Activated T-helper 1 cell treated with anti-CD3 and anti-CD28 coated beads, Interleukin-12 subunit alpha, Interleukin-12 subunit beta, Interleukin-2, Interleukin-4 antibody, amounts not matched to agents 30 ng/mL and 10 ng/mL and 1 ng/mL, durations not matched to agents 14 hours and 24 hours and 36 hours (primary cell): ENCODE measurements at places on chromosomes 13 and 19. TPM values are rescaled to one million over a fixed set of nuclear protein-coding genes. Genes with fewer than 3 reads are reported as not detected.
A peak's percentile ranks its signal among the peaks of the same experiment; 100 is the strongest.

MEIOSIN gene
- total RNA-seq, result not detected in 2 replicates

ARHGEF18 gene
- 29.3 and 30.5 TPM in 2 replicates for total RNA-seq

IFNL2 gene
- total RNA-seq, result not detected in 2 replicates

ZNF583 gene
- total RNA-seq, result 1.4 and 2.1 TPM in 2 replicates

OR7G3 gene
- total RNA-seq, result not detected in 2 replicates

VSTM1 gene
- not detected in 2 replicates for total RNA-seq

FXYD7 gene
- 0.39 TPM in 1 of 2 replicates, not detected in the other for total RNA-seq

GRCh38 chr13:50611117-50611781 is 232.2 kb downstream of the DLEU7 start:
- peaks cover 11% of the 10 kb centered on the region for H3K4me1 ChIP-seq
- H3K36me3 ChIP-seq, result no peaks in the 10 kb centered on the region
- peak; percentile 9 for DNase-seq
- H3K27me3 ChIP-seq, result peaks cover 20% of the 10 kb centered on the region
- H3K27ac ChIP-seq, result no peak overlapping the region

- peaks cover 27% of the 10 kb centered on the region for H3K27me3 ChIP-seq
- no peaks in the 10 kb centered on the region for H3K36me3 ChIP-seq
- no peak for DNase-seq
- H3K4me3 ChIP-seq, result no peak overlapping the region
Measured at GRCh38 chr19:46481223-46481848, 10.0 kb upstream of the PNMA8A start.

DNA sequence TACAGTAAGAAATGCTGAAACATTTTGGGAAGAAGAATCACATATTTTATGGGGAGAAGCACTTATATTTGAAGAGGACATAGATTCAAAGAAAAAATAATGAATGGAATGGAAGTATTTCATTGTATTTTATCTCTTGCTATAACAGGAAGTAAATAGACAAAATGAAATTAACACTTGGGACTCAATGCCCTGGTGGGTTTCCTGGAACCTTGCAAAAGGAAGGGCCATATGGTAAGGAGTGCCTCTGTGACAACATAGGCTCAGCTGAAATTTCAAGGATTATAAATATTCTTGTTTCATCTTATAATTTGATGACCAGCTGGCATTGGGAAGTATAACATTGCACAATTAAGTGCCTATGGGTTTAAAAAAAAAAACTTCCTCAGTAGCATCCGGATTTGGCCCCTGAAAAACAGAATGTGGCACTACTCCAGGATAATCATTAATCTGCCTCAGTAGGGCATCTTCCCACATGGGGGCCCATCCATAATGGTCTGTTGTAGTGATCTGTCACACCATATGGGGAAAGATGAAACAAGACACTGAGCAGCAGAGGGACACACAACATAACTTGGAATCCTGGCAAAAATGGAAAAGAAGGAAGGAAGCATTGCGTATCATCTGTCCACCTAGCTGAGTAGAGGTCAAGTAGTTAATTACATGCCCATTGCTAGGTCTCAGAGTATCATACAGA is 321.6 kb downstream of the NDFIP2 start:
- no peak overlapping the region for H3K4me3 ChIP-seq
- no peaks in the 10 kb centered on the region for H3K27me3 ChIP-seq
- H3K4me1 ChIP-seq, result no peaks in the 10 kb centered on the region
- no peak overlapping the region for H3K27ac ChIP-seq
- no peaks in the 10 kb centered on the region for H3K36me3 ChIP-seq
- DNase-seq, result no peak

GRCh38 chr19:30386551-30387143 is 14.5 kb downstream of the ZNF536 start:
- no peak overlapping the region for H3K27ac ChIP-seq
- no peak overlapping the region for H3K4me3 ChIP-seq
- DNase-seq, result no peak
- no peaks in the 10 kb centered on the region for H3K4me1 ChIP-seq
- no peaks in the 10 kb centered on the region for H3K27me3 ChIP-seq

- DNase-seq, result no peak
- no peaks in the 10 kb centered on the region for H3K4me1 ChIP-seq
- H3K4me3 ChIP-seq, result no peak overlapping the region
- H3K36me3 ChIP-seq, result no peaks in the 10 kb centered on the region
Measured at GRCh38 chr13:43831088-43831487, 44.3 kb upstream of the ENOX1 start.

DNA sequence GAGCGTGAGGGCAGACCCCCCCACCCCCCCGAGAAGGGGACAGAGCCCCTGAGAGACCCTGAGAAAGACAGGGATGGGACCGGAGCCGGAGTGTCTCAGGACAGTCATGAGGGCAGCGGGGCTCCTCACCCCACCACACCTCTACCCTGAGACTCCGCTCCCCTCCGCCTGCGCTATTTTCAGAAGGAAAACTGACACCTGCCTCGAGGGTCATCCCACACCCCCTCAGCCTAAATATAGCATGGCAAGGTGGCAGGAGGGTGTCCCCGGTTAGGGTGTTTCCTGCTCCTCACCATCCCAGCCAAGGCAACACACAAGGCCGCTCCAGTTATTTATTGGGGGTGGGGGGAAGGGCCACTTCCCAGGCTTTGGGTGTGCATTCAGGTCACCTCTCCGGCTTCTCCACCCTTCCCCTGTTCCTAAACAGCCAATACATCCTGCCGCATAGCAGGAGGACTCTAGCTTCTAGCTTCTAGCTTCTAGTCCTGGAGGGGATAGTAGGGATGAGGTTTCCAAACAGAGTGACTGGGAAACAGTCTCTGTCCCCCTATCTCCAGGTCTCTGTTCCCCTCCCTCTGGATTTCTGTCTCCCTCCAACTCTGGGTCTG is 1.4 kb upstream of the NTF4 start:
- H3K4me1 ChIP-seq, result no peaks in the 10 kb centered on the region
- H3K27ac ChIP-seq, result no peak overlapping the region

DNA sequence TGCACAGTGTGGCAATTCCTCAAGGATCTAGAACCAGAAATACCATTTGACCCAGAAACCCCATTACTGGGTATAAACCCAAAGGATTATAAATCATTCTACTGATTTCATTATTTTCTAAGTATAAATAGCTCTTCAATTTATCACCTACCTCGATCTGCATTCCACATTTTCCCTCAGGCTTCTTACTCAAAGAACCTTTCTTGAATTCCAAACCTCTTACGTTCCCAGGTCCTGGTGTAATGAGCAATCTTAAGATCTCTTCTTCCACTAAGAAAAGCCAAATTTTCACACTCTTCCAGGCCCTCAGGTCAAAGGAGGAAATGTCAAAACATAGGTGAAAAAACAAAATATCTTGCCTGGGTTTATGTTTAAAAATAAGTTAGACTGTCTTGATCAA is 237.3 kb upstream of the GPC6 start:
- no peak overlapping the region for H3K27ac ChIP-seq
- H3K4me3 ChIP-seq, result no peak overlapping the region
- H3K27me3 ChIP-seq, result no peaks in the 10 kb centered on the region

GRCh38 chr19:38252941-38253691 is 3.1 kb downstream of the PPP1R14A start:
- DNase-seq, result no peak
- peak overlapping the region; percentile 18 for H3K27ac ChIP-seq
- peaks cover 34% of the 10 kb centered on the region for H3K4me1 ChIP-seq

DNA sequence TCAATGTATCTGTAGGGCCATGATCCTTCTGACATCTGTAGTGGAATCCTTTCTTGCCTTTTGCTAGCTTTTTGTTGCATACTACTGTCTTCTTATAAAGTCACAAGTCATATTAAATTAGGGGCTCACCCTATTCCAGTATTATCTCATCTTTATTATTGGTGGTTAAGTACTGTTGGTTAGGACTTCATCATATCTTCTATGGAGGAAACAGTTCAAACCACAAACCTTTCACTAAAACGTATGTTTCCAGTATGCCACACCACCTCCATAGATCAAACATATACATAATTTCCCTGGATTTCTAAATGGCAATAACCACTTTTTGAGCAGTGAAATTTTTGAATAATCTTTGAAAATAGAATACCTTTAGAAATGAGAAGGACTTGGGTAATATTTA is 62.8 kb upstream of the PCDH9 start:
- no peaks in the 10 kb centered on the region for H3K27me3 ChIP-seq
- H3K4me3 ChIP-seq, result no peak overlapping the region
- H3K4me1 ChIP-seq, result no peaks in the 10 kb centered on the region
- no peak for DNase-seq
- no peak overlapping the region for H3K27ac ChIP-seq

DNA sequence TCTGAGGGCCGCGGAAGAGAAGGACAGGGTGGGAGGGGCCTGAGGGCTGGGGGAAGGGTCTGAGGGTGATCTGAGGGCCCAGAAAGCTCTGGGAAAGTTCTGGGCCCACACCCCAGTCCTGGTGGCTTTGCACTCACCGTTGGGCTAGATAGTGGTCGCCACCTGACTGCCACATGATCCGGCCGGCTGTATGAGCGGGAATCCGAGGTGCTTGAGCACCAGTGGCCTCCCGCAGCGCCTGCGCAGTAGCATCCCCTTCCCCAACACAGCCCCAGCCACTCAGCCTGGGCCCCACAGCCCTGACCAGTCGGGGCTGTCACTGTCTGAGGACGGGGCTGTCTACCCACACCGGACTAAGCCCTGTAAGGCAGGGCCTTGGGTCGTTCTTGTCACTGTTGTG is 15.0 kb downstream of the PRODH2 start:
- no peak overlapping the region for H3K27ac ChIP-seq
- H3K4me3 ChIP-seq, result no peak overlapping the region
- H3K36me3 ChIP-seq, result no peaks in the 10 kb centered on the region
- no peaks in the 10 kb centered on the region for H3K4me1 ChIP-seq
- DNase-seq, result no peak

- DNase-seq, result no peak
- peaks cover 8% of the 10 kb centered on the region for H3K4me1 ChIP-seq
- no peak overlapping the region for H3K4me3 ChIP-seq
- H3K27ac ChIP-seq, result no peak overlapping the region
Measured at GRCh38 chr13:112974125-112974524, 5.1 kb downstream of the MCF2L start.

DNA sequence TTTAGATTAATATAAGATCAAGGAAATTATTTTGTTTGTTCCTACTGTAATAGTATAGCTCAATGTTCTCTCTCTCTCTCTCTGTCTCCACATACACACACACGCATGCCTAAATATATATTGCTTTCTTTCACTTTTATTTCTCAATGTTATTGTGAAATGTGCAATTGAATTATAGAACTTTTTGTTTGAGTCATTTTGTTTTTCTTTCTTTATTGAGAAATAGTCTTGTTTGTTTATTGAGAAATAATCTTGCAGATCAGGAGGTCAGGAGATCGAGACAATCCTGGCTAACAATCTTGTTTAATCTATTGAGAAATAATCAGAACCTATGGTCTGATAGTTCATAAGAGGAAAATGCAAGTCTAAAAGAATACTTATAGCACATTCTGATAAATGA is 1581.3 kb downstream of the EFNB2 start:
- H3K36me3 ChIP-seq, result no peaks in the 10 kb centered on the region
- DNase-seq, result no peak
- no peaks in the 10 kb centered on the region for H3K27me3 ChIP-seq
- no peaks in the 10 kb centered on the region for H3K4me1 ChIP-seq

DNA sequence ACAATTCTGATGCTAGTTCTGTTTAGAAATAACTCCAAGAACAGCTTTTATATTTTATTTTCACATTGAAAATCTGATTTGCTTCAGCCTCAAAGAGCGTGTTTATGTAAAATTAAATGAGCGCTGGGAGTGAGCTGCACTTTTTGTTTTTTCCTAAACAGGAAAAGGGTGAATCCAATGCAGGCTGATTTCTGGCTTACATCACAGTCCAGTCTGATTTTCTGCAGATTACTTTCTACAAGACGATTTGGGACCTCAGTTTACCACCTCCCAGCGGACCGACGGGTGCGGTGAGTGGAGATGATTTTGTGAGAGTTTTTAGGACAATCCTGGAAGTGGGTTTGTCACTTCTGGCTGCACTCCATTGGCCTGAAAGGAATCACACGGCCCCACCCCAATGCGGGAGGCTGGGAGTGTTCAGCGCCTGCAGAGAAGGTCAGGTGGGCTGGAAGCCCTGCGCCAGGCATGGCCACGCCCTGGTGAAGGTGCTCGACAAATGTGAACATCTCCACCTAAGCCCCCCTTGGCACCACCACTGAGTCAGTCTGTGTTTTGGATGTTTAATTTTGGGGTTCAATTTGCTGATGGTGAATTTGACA is 90.1 kb downstream of the ANKRD10 start:
- no peak overlapping the region for H3K27ac ChIP-seq
- DNase-seq, result no peak
- H3K4me1 ChIP-seq, result peaks cover under 1% of the 10 kb centered on the region
- H3K36me3 ChIP-seq, result no peaks in the 10 kb centered on the region
- H3K27me3 ChIP-seq, result peaks cover 9% of the 10 kb centered on the region

DNA sequence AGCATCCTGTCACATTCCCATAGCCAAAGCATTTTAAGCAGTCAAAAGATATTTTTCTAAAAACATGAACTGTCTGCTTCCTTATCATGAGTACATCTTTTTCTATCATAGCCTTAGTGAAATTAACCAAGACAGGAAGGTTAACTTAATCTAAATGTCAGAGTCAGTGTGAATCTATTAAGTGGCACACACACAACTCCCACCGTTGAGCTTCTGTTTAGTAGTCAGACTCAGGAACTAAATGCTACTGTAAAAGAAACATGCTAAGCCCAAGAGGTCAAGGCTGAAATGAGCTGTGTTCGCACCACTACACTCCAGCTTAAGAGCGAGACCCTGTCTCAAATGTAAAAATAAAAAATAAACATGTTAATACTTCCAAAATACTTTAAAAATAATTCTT is 7.7 kb upstream of the POU4F1 start:
- DNase-seq, result no peak
- peaks cover 11% of the 10 kb centered on the region for H3K4me1 ChIP-seq
- H3K36me3 ChIP-seq, result peaks cover 15% of the 10 kb centered on the region
- H3K4me3 ChIP-seq, result no peak overlapping the region

GRCh38 chr13:60288569-60288968 is 108.5 kb upstream of the TDRD3 start:
- DNase-seq, result no peak
- peaks cover 2% of the 10 kb centered on the region for H3K27me3 ChIP-seq
- H3K36me3 ChIP-seq, result no peaks in the 10 kb centered on the region
- H3K27ac ChIP-seq, result no peak overlapping the region
- H3K4me3 ChIP-seq, result no peak overlapping the region

GRCh38 chr19:32372726-32373517 is 27.5 kb downstream of the ZNF507 start:
- H3K27ac ChIP-seq, result no peak overlapping the region
- H3K27me3 ChIP-seq, result no peaks in the 10 kb centered on the region

DNA sequence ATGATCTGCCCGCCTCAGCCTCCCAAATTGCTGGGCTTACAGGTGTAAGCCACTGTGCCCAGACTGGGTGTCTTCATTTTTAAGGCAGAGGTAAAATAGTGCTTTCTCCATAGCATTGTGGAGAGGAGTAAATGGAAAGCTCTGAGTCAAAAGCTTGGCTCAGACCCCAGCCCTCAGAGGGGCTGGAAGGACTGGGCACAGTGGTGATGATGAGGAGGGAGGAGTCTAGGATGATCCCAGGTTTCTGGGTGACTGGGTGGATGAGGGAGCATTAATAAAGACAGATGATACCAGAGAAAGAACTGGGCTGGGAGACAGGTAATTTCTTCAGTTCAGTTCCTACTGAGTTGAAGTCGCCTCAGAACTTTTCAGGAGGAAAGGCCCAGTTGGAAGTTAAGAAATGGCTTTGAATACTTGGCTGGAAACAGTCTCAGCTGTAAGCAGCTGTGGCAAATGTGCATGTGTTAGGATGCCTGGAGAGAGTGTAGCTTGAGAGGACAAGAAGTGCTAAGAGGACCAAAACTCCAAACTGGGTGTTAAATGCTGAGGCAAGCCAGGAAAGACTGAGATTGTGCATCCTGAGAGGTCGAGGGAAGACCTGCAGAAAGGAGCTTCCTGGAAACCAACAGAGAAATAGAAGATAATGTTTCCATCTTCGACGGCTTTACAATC is 37.1 kb upstream of the MEDAG start:
- H3K27me3 ChIP-seq, result peaks cover 13% of the 10 kb centered on the region
- no peaks in the 10 kb centered on the region for H3K4me1 ChIP-seq
- no peaks in the 10 kb centered on the region for H3K36me3 ChIP-seq
